RPMI7951 (cell line): ENCODE measurements at places on chromosomes 12 and 14. TPM values are rescaled to one million over a fixed set of nuclear protein-coding genes. Genes with fewer than 3 reads are reported as not detected.

GRCh38 chr12:123696646-123697045 is 15.5 kb upstream of the ATP6V0A2 start:
- DNase-seq = no peak

DNA sequence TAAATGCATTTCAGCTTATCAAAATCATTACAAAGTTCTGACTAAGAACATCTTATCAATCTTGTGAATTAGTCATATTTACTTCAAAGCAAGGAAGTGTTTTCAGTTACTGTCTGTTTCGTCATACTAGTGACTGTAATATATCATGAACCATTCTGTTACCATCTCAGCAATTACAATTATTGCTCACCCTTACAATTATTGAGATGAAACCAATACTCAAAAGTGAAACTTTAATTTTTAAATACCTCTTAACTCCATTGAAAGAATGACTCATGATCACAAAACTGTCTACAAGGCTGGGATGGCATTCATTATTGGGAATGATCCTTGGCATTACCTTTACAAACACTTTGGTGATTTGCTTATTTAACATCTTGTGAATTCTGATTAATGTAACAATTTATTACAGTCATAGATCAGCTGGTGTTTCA is 90.3 kb downstream of the RPS6KA5 start:
- DNase-seq = peak; percentile 24

DNA sequence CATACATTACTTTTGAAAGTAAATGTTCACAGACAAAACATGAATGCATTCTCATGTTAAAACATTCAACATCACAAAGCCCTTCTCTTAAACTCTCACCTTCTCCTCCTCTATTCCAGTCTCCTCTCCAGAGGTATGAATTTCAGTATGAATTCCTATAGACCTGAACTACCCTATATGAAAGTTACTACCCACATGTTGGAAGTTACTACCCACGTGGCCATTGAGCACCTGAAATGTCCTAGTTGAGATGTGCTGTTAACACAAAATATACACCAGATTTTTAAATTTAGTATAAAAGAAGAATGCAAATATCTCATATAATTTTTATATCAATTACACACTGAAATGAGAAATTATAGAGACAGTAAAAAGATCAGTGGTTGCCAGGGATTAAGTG is 60.2 kb downstream of the PAX9 start:
- no peak for DNase-seq

DNA sequence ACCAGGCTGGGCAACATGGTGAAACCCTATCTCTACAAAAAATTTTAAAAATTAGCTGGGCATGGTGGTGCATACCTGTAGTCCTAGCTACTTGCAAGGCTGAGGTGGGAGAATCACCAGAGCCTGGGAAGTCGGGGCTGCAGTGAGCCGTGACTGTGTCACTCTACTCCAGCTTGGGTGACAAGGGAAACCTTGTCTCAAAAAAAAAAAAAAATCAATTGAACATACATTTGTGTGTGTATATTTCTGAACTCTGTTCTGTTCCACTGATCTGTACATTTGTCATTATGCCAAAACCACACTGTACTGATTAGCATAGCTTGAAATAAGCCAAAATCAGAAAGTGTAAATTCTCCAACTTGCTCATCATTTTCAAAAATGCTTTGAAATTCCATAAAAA is 254.6 kb downstream of the SOX5 start:
- DNase-seq = no peak

- DNase-seq = no peak
Observed at GRCh38 chr14:67002994-67003753, 186.1 kb upstream of the GARIN2 start.

The KRT72 gene
- not detected in 2 replicates for total RNA-seq

DNA sequence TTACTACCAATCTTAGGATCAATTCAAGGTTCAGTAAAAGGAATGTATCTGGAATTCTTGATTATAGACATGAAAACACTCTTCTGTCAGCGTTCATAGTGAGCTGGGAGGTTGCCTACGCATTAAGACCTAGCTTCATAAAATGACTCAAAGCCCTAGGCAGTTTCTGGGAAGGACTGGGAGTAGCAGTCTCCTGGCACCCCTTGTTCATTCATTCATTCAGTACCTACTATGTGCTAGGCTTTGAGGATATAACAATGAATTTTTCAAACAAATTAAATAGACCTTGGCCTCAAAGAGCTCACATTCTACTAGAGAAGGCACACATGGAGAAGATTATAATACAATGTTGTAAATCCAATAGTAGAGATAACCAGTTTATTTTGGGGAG is 46.1 kb downstream of the MDM2 start:
- no peak for DNase-seq

The RASSF9 gene
- total RNA-seq = under 0.01 TPM in 1 of 2 replicates, not detected in the other

DNA sequence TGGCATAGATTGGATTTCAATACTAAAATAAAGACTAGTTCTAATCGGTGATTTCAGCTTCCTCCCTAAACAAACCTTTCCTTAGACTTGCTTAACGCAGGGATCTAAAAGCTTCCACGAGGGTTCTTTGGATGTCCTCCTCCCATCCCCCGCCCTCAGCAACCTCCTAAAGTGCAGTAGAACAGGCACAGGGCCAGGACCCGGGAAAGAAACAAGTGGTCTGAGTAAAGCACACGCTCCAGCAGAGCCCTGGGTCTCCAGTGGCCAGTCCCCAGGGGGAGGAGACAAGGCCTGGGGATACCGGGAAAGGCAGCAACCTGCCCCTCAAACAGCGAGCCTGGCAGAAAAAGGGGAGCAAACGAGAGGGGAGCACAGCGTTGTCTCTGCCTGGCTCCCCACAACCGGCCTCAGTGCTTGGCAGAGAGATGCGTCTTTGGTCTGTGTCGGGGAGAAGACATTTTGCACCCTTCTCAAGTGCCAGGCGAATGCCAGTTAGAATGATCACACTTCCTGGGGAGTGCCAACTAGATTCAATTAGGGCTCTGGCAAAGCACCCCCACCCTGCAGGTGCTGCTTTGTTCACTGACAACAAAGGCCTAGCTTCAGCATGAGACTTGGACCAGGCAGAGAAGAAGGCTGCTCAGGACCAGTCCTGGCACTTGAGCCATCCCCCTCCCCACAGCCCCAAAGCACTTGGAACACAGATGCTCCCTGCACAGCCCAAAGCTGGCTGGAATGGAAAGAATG is 17.1 kb upstream of the SLC6A12 start:
- DNase-seq = no peak

DNA sequence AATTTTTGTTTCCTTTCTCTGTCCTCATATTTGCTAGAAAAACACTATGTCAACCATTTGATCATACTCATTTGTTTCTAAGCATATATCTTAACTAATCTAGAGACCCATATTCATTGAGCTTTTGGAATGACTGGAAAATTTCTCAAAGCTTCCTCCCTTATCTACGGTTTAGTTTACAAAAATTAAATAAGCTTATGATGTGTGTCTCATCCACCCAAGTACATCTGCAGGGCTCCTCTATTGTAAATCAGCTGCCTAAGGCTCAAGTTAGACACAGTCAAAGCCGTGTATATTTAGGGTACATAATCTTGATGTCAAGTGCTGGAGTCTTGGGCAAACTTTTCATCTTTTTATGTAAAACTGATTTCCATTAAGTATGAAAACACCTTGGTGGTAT is 370.5 kb downstream of the DIO2 start:
- no peak for DNase-seq

The ABCC9 gene
- total RNA-seq = under 0.01 and 0.12 TPM in 2 replicates

GRCh38 chr12:90390947-90391346 is 564.0 kb downstream of the CCER1 start:
- peak; percentile 1 for DNase-seq

DNA sequence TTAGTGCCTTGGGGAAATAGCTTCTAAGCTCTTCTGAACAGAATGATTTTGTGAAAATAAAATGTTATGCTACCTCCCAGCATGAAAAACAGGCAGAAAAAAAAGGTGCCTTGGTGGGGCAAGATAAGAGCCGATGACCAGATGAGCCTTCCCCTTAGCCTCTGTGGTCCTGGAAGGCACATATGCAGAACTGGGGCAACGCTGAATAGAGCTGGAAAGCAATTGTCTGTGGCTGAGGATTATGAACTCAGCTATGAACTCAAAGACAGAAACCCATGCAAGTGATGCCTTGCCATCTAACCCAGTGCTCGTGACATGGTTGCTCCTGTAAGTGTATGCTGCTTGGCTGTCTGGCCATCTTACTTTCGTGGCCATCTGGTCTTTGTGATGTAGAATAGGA is 128.5 kb upstream of the FRMD6 start:
- no peak for DNase-seq

- DNase-seq = no peak
Observed at GRCh38 chr12:96289067-96289466, 94.9 kb downstream of the ELK3 start.

DNA sequence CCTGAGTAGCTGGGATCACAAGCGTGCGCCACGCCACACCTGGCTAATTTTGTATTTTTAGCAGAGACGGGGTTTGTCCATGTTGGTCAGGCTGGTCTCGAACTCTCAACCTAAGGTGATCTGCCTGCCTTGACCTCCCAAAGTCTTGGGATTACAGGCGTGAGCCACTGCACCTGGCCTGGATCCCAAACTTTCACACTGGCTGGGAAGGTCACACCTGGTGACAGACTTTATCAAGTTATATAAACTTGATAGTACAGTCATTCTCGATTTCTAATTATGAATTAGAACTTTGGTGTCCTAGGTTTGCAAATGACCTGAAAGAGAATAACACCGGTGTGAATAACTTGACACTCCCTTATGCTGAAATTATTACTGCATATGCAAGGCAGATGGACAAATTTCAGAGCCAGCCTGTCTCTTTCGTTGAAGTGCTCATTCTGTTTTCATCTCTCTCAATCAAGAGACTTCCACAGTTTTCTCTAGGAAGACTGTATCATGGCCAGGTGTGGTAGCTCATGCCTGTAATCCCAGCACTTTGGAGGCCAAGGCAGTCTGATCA is 5.9 kb downstream of the PLBD1 start:
- DNase-seq = no peak

The OTUB2 gene
- total RNA-seq = 1.5 and 1.6 TPM in 2 replicates

The RGS6 gene
- total RNA-seq = under 0.01 TPM in 1 of 2 replicates, not detected in the other

The VRTN gene
- total RNA-seq = not detected in 2 replicates

The GPR84 gene
- 0.12 TPM in 1 of 2 replicates, not detected in the other for total RNA-seq

The B3GNT4 gene
- not detected in 2 replicates for total RNA-seq

- no peak for DNase-seq
Observed at GRCh38 chr14:92651106-92651757, 97.2 kb downstream of the LGMN start.
